ENCODE measurements at places on chromosomes 5 and 9.

- no peak for DNase-seq
Observed at GRCh38 chr5:176847726-176848290, 37.4 kb downstream of the UNC5A start.

- no peak for DNase-seq
Observed at GRCh38 chr9:84756731-84757130, 87.2 kb downstream of the NTRK2 start.

- DNase-seq = no peak
Observed at GRCh38 chr5:181184845-181185216, 20.2 kb downstream of the TRIM7 start.

DNA sequence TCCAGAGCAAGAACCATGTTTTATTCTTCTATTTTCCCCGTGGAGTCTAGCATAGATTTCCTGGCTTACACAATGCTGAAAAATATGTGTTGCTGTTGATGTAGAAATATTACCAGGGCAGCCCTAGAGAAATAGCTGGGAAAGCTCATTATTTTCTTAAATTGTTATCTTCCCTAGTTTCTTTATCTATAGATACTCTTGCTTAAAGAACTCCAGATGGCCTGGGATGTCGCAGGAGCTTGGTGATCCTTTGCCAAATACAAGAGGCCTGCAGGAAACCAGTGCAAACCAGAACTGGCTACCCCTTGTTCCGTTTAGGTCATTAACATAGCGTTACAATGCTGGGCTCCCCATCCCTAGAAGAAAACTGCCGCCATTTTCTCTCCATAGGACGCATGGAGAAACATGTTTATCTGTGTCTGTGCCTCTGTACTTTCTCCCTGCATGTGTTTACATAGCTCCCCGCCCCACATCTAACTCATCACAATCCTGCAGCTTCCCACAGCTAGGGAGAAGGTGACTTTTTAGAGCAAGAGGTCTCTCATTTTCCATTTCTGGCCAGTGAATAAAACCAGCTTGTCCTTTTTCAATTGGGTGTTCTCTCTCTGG lies 6.4 kb downstream of the PRLR start:
- no peak for DNase-seq

DNA sequence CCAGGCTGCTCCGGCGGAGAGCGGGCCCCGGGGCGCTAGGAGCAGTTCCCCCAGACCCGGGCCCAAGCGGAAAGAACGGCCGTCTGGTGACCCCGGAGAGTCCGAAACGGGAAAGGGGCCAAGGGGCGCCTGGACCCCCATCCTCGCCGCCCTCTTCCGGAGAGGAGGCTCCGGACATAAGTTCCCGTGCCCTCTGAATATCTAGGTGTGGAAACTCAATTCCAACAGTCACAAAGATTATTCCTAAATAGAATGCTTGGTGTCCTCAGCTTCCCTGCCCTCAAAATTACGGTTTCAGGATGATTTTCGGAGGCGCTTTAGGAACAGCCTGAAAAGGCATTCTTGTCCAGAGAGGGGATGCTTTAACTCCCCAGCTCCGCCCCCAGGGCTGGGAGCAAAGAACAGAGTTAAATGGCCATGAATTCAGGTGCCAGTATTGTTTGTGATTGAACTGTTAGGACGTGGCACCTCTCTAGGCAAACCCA lies 681 bp upstream of the LHFPL2 start:
- peak; percentile 5 for DNase-seq
